ENCODE measurements at places on chromosomes 1 and 21. TPM values are rescaled to one million over a fixed set of nuclear protein-coding genes. Genes with fewer than 3 reads are reported as not detected.
A peak's percentile ranks its signal among the peaks of the same experiment; 100 is the strongest.

Gene KCNJ15
- 3.4 TPM for total RNA-seq

Gene INSRR
- total RNA-seq, result under 0.01 TPM

GRCh38 chr1:39331647-39332046 is 127.2 kb downstream of the MACF1 start:
- no peak for DNase-seq

Gene LRRC71
- total RNA-seq, result 0.20 TPM

DNA sequence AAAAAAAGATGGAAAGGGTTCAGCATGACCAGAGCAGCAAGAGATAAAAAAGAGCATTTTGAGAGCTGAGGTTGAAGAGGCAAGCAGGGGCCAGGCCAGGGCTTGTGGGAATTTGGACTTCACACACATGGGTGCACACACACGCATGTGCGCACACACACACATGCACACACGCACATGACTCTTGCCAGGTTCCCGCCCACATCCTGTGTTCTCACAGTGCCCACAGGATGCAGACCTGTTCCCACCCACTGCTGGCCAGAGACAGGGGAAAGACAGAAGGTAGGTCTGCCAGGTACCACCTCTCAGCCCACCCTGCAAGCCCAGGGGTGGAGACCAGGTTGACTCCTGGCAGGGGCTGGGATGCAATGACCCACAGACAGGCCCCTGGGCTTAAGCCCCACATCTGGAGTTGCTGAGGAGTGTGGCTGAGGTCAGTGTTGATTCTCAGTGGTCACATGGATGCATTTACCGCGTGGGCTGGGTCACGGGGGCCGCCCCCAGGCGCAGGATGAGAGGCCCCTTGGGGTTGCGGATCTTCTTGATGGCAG is 4.4 kb downstream of the COL16A1 start:
- no peak for DNase-seq

- DNase-seq, result no peak
These were observed 2.6 kb upstream of the LUZP1 start for GRCh38 chr1:23171181-23171755.

- DNase-seq, result peak; percentile 33
These were observed 502.3 kb downstream of the NUF2 start for GRCh38 chr1:163824006-163824405.

Gene PLPPR4
- total RNA-seq, result 3.9 TPM

- DNase-seq, result no peak
These were observed 9.7 kb upstream of the EPHA2 start for GRCh38 chr1:16165548-16165947.

Gene CCDC30
- 1.8 TPM for total RNA-seq

GRCh38 chr1:59020151-59020997 is 236.5 kb upstream of the JUN start:
- peak; percentile 27 for DNase-seq
